ENCODE measurements at places on chromosomes 13 and 19. TPM values are rescaled to one million over a fixed set of nuclear protein-coding genes. Genes with fewer than 3 reads are reported as not detected.

- no peak for DNase-seq
Observed at GRCh38 chr13:51329606-51330005, 9.9 kb upstream of the SERPINE3 start.

ERVK3-1 gene
- polyA plus RNA-seq: 46.6 TPM

GRCh38 chr19:5290336-5291262 is 50.0 kb downstream of the PTPRS start:
- DNase-seq: no peak

DPP9 gene
- 27.1 TPM for polyA plus RNA-seq

DNA sequence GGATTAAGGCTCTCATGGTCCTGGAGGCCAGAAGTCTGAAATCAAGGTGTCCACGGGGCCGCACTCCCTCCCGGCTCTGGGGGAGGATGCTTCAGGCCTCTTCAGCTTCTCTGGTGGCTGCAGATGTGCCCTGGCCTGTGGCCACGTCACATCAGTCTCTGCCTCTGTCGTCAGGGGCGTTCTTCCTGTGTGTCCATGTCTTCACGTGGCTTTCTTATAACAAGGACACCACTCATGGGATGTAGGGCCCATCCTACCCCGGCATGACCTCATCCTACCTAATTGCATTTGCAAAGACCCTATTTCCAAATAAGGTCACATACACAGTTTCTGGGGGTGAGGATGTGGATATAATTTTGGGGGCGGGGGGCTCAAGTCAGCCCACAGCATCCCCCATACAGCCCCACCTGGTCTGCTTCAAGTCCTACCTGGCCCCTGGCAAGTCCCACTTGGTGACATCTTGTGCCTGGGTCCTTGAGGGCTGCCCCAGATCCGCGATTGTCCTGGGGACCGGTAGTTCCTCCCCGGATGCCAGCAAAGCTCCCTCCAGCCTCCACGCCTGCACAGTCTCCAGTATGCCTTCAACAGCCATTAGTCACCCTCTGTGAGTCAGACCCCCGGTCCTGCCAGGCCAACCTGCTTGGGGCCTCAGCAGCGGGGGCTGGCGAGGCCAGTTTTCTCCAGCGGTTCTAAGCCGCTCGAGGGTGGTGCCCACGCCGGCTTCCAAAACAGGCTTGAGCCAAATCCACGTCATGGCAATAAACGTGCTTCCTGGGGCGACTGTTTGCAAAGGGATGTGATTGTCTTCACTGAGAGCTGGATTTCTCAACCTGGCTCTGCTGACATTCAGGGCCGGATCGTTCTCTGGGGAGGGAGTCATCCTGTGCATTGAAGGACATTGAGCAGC is 32.2 kb downstream of the MYO9B start:
- peak; percentile 34 for DNase-seq

PROZ gene
- polyA plus RNA-seq: 2.4 TPM

- no peak for DNase-seq
Observed at GRCh38 chr13:110024645-110024980, 238.2 kb upstream of the IRS2 start.

CDK8 gene
- 23.5 TPM for polyA plus RNA-seq

ZBTB32 gene
- polyA plus RNA-seq: 0.98 TPM

- no peak for DNase-seq
Observed at GRCh38 chr13:96020931-96021330, 32.3 kb downstream of the UGGT2 start.

- no peak for DNase-seq
Observed at GRCh38 chr13:46663206-46664037, 110.5 kb downstream of the LRCH1 start.

GRCh38 chr13:45269204-45269603 is 68.4 kb upstream of the KCTD4 start:
- no peak for DNase-seq

DNA sequence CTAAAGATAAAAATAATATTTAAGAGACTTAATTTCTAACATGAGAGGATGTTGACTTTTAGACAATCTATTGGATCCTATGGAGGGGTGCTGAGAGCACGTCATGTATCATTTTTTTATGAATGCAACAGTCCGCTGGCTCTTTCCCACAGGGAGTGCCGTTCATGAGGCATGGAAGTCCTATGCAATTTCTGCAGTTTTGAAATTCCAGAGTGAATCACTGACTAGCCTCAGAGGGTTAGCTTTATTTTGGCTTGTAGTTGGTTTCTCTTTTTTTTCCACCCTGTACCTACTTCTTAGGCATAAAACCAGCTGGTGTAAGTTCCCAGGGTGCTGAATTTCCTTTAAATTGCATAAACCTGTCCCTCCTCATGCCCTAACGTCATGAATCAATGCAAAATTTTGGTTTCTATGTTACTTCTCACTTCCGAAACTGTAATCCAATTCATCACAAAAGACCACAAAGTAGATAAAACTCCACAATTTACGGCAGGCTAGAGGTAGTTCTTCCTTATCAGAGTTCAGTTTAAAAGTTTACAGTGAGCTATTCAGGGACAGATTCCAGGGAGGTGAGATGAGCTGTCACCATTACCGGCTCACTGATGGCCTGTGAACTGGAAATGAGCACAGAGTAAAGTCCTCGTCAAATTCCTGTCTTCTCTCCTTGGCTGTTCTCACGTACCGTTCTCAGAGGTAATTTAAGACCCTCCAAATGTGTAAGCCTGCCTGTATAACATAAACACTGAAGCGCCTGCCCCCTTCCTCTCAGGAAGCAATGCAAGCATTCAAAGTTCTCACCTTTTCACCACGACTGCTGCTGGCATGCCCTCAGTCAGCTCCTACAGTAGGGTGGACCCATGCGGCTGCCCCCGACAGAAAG is 216.6 kb upstream of the SLC10A2 start:
- peak; percentile 28 for DNase-seq

GRCh38 chr13:92175330-92175729 is 776.9 kb downstream of the GPC5 start:
- peak; percentile 17 for DNase-seq

DNA sequence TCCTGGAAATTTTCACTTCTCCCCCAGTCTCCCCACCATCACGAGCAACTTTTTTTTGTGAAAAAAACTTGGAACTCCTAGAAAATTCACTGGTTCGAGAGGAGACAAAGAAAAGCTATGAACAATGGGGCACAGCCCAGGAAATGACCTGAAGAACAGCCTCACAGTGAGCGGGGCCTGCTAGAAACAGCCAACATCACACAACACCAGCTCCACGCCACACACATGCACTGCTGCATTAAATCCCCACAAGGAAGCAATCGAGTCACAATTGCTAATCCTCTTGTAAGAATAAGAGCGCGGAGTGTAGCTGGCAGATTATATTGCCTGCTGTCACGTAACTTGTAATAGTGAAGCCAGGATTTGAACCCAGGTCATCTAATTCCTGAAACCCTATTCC is 48.8 kb downstream of the SLC7A1 start:
- no peak for DNase-seq

GRCh38 chr13:33764716-33765115 is 53.2 kb upstream of the RFC3 start:
- no peak for DNase-seq

GRCh38 chr19:36745870-36746269 is 26.7 kb downstream of the ZNF850 start:
- no peak for DNase-seq

- DNase-seq: no peak
Observed at GRCh38 chr13:91249861-91250260, 97.6 kb upstream of the MIR17HG start.

MBD3L3 gene
- not detected for polyA plus RNA-seq

FXYD7 gene
- 0.53 TPM for polyA plus RNA-seq

DNA sequence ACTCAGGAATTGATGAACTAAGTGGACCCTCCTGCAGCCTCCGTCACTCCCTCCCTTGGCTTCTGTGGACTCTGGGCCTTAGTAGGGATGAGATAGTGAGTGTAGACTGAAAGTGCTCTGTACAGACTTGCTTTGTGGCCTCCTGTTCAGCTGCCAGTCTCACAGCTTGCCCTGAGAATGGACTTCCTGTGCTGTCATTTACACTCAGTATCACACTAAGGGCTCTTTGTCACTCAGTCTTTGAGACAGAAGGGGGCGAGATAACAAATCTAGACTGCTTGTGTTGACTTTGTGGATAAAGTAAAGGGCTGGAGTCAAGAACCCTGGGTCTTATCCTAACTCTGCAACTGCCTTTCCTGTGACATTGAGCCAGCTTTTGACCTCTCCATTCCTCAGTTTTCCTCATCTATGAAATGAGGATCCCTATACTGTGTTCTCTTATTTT is 21.0 kb upstream of the SPRY2 start:
- no peak for DNase-seq

DNA sequence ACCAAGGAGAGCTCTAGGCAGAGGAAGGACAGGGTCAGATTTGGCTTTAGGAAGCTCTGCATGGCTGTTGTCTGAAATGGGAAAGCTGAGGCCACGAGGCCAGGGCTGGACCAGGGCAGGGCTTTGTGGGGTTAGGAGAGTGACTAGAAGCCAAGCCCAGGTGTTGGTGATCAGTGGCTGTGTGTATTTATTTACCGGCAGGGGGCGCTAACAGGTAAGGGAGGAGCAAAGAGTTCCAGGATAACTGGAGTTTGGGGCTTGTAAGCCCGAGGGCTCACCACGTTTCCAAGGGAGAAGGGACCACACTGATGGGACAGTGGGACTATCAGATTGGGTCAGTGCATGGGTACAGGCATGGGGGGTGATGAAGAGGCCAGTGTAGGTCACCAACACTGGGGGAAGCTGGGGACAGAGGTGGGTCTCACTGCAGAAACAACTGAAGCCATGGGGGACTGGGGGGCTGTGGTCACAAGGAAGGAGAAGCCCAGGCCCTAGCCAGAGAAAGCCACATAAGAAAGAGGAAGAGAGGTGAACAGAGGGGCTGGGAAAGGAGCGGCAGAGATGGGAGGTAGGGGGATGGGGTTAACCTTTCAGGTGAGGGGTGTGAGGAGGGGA is 3.9 kb downstream of the TMEM147 start:
- peak; percentile 42 for DNase-seq

DNA sequence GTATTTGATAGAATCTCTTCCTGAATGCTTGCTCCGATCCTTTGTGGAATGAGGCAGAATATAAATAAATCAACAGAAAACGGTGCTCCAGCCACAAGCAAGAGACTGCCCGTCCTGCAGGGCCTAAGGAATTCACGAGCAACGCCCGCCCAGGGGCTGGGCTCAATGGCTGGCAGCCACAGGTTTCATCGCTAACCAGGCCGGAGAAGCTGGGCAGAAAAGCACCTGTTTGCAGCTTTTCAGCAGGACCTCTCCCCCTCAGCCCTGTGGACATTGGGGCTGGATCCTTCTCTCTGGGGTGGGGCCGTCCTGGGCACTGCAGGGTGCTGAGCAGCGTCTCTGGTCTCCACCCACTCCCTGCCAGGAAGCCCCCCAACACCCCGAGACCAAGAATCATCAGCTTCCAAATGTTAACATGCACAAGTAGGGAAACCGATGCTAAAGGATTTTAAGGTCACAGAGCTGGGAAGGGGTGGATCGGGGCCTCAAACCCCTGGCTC is 102.5 kb downstream of the GADD45B start:
- no peak for DNase-seq

- DNase-seq: no peak
Observed at GRCh38 chr13:76326343-76326742, 559.9 kb downstream of the KCTD12 start.

VSTM2B gene
- 0.60 TPM for polyA plus RNA-seq

DNA sequence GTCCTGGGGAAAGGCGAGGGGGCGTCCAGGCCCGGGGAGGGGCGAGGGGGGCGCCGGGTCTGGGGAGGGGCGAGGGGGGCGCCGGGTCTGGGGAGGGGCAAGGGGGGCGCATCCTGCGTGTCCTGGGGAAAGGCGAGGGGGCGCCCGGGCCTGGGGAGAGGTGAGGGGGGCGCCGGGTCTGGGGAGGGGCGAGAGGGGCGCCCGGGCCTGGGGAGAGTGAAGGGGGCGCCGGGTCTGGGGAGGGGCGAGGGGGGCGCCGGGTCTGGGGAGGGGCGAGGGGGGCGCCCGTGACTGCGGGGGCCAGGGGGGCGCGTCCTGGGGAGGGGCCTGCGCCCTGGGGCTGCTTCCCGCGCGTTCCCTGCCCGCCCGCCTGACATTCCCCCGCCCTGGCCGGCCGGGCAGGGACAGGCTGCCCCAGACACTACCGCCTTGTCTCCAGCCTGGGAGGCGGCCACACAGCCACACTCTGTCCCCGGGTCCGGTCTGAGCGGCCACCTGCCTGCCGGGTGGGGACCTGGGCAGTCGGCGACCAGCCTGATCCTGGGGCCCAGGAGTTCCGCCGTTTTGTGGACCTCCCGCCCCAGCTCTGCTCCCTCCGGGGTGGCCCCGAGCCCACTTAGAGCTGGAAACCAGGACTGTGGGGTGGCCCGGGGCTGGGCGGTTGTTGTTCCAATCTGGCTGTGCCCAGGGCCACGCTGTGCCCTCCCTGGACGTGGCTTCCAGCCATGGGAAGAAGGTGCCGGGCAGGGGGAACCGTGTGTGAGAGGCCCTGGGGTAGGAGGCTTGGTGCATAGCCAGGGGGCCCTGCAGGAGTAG is 11.8 kb downstream of the PALM start:
- no peak for DNase-seq

DNA sequence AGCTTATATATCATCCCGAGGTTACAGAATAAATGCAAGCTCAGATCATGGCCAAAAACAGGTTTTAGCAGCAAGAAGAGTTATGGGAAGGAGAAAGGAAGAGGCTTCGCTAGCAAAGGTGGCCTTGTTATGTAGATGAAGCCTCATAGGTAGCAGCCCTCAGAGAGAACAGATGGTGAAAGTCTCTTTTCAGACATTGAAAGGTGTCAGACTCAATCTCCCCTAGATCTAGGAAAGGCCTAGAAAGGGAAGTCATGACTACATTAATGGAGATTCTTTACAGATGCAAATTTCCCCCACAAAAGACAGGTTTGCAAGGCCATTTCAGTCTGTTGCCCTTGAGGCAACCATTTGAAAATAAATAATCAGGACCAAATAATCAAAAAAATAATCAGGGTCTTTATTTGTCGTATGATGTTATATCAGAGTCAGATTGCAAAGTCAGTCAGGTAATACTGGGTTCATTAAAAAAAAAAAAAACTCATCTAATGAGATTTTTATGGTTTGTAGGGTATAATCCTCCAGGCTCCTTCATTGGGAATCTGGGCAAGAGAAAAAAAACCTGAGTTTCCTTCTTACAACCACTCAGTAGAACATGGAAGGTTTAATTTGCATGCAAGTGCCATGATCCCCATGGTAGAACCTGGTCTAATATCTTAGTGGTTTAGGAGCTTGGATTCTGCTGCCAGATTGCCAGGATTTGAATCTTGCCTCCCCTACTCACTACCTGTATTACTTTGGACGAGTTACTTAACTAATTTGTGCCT is 50.8 kb upstream of the HTR2A start:
- DNase-seq: no peak

- no peak for DNase-seq
Observed at GRCh38 chr13:33665626-33666175, 152.2 kb upstream of the RFC3 start.

All from renal cortex interstitium (tissue), 15 donors.